Fibroblast of skin of right biceps (primary cell): ENCODE measurements at places on chromosomes 4 and X.
A peak's percentile ranks its signal among the peaks of the same experiment; 100 is the strongest.

DNA sequence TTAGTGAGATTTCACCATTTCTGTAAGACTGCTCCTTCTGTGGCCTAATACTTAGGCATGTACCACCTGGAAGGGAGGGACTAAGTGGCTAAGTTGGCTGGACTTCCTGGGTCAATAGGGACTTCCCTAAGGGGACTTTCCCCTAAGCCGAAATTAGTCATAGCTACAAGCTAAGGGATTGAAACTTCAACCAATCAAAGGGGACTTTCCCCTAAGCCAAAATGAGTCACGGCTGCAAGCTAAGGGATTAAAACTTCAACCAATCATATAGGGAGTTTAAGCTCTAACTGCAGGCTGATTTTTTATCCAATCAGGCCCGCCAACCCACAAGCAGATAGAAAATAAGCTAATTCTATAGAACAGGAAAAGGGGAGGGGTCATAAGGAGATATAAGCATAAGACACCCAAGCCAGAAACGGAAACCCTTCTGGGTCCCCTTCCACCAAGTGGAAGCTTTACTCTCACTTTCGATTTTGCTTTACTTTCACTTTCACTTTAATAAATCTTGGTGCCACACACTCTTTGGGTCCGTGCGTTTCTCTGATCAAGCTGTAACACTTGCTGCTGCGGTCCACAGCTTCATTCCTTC is 382.8 kb downstream of the KLHL4 start:
- no peak for DNase-seq

DNA sequence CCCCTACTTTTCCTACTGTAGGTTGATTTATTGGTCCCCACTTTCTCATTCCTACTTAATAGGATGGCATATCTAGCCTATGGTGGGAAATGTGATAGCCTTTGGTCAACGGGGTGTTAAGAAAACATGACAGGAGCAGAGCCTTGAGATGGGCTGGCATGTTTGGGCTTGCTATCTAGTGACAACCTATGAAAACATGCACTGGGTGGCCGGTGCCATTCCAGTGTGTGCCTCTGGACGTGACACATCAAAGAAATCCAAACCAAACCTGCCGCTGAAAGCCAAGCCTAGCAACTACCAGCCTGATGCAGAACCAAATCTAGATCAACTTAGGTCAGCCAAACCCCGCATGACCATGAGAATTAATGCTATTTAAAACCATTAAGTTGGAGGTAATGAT is 317.6 kb downstream of the DMD start:
- DNase-seq, result no peak

- peak; percentile 15 for DNase-seq
Measured at GRCh38 chr4:101284546-101284945, 62.8 kb downstream of the PPP3CA start.

DNA sequence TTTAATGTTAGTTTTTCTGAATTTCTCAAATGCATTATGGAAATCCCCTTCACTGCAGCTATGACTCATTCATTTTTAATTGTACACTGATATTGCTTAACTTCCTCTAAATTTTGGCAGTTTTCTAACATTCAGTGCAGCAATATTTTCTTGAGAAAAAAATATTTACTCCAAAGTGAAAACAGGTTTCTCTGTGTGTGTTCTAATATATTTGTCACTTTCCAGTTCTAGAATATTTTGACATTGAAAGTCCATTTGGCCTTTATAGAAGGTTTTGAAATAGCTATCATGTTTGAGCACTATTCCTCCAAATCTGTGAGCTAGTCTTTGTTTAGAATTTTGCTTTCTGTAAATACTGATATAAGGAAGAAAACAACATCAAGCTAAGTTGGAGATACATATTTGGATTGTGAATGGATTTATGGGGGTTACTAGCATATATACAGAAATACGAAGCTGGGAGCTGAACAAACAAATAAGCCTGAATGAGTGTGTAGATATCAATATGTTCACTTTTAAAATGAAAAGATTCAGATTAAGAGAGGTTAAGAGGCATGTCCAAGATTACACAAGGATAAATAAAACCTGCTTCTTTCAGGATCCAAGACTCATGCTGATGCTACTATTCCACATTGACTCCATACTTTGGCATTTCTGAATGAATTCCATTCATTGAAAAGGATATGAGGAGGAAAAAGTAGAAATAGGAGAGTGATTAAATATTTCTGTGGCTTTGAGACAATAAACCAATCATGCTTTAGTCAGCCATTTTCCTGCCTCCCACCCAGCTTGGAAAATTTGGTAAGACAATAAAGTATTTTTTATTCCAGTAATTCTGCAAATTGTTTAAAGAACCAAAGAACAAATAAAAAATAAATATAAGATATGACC is 57.3 kb upstream of the SLIT2 start:
- peak; percentile 94 for DNase-seq

DNA sequence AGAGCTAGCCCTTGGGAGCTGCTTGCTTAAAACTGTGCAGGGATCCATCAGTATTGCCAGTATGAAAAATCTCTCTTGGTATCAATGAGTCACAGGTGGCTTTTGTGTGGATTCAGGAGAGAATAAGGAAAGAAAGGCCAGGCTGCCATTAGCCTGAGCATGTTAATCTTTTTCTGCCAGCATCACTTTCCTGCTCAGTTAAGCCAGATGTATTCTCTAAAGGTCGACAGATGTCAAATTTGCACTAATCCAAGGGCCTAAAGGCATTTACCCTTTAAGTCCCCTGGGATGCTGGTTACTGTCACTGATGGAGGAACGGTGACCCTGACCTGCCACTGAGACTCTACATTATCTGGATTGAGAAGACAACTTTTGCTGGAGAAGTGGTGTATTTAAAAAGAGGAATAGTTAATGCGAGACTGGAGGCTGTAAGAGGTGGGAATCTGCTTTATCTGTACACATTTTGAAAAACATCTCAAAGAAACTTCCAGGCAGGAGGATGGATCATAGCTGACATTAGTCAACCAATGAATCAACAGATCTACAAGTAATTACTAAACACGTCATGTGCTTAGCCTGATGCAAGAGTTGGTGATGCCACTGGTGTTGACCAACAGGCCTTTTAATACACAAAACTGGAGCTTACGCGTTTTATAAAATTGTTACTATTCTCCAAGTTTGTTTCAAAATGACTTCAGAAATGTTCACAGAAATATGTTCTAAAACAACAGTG is 241.4 kb upstream of the ANXA3 start:
- peak; percentile 20 for DNase-seq

DNA sequence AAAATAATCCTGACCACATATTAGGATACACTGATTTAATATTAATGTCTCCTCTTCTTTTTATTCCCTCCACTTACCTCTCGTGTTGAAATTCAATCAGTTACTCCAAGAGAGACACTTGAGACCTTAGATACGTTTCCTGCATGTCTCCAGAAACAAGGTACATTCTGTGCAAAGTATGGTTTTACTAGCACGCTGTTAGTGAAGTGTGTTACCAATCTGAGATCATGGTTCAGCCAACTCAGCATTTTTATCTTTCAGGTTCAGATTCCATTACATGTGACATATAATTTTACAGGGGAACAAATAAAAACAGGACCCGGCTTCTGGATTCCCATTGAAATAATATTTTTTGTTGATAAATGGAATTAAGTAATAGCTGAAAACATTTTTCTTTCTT is 32.2 kb downstream of the PDLIM5 start:
- no peak for DNase-seq

GRCh38 chr4:3442460-3442958 is 741 bp downstream of the HGFAC start:
- DNase-seq, result no peak

DNA sequence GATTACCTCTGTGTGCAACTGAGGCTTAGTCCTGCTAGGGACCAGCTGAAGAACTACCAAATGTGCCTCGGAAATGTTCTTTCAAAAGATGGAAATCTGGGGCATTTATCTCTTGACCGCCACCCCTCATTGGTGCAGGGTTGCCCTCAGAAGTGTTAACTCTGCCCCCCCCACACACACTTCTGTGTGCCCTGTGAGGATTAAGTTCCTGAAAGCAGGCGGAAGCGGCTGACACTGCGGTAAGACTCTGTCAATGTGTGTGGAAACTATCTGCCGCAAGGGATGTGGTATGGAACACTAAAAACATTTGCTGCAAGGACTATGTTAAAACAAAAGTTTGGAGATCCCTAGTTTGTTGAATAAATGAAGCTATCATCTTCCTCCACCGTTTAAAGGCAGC is 106.9 kb upstream of the NDP start:
- no peak for DNase-seq

DNA sequence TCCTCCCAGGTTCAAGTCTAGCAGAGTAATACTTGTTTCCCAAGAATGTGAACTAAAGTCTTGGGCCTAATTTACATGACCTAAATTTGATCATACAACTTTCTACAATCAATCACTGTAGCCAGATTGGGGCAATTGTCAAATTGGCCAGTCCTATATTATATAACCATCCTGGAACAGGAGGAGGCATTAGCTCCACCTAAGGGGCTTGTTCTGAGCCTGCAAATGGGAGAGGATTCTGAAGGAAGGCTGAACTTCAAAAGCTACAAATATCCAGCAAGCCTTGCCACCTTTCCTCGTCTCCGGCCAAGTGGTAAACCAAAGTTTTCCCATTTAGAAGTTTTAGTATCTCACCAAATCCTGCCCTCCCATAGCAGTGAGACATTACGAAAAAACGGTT is 1289.6 kb upstream of the TENM3 start:
- DNase-seq, result no peak

DNA sequence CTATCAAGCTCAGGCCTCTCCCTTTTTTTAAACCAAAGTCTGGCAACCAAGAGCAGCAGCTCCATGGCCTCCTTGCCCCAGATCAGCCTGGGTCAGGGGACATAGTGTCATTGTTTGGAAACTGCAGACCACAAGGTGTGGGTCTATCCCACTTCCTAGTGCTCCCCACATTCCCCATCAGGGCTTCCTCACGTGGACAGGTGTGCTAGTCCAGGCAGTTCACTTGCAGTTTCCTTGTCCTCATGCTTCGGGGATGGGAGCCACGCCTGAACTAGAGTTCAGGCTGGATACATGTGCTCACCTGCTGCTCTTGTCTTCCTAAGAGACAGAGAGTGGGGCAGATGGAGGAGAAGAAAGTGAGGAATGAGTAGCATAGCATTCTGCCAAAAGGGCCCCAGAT is 21.5 kb downstream of the SLC34A2 start:
- DNase-seq, result no peak

DNA sequence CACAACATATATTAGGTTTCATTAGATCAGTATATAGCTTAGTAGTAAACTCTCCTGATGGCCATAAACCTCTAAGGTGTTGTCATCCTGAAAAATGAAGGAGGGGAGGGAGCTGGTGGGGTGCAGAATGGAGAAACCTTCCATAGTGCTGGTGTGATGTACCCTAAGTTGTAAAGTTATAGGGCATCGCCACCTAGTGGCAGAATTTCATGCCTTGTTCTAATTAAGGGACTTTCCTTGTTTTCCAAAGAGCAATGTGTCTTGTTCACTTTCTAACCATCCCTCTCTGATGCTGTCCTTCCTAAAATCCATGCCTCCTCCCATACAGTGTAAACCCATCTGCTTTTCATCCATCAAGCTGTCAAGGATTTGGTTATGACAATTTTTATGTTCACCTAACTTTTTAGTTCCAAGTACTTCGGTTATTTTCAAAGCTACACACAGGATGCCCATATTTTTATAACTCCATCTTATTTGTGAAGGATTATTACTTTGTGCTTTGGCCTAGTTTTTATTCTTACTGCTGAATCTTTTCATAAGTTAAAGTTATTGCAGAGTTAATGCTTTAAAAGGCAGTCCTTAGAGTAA is 4.5 kb downstream of the NBDY start:
- peak; percentile 52 for DNase-seq

GRCh38 chr4:1337376-1337831 is 9.6 kb upstream of the UVSSA start:
- DNase-seq, result peak; percentile 60

DNA sequence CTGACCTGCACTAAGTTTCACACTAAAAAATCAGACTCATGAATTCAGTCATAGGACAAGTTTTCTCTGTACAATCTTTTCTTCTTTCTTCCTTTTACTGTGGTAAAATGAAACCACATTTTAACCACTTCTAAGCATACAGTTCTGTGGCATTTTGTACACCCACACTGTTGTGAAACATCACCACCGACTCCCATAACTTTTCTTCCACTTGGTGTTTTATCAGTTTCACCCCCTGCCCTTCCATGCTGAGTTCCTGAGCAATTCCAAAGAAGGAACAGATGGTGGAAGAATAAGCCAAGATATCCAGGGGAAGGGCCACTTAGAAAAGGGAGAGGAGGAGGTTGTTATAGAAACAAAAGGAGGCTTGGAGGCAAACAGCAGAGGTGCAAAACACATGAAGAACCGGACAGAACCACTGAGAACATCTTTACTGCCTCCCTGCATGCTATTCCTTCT is 22.6 kb downstream of the SLC25A4 start:
- peak; percentile 57 for DNase-seq

- DNase-seq, result peak; percentile 11
Measured at GRCh38 chr4:109359040-109359646, 56.7 kb upstream of the COL25A1 start.

DNA sequence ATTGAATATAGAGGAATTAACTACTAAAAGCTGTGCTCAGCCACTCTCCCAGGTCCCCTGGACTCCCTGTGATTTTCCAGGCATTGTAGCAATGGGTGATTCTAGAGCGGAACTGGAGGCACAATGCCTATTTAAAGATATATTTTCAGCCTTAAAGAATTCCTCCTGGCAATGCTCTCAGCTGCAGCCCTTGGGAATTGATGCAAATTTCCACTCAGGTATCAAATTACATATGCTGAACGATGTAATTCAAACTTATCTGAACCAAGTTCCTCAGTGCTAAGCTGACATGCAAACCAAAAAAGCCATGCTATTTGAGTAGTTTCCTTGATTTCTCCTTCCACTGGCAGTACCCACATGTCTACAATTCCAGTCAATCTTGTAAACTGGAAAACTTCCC is 86.3 kb upstream of the GABRA3 start:
- peak; percentile 0 for DNase-seq

DNA sequence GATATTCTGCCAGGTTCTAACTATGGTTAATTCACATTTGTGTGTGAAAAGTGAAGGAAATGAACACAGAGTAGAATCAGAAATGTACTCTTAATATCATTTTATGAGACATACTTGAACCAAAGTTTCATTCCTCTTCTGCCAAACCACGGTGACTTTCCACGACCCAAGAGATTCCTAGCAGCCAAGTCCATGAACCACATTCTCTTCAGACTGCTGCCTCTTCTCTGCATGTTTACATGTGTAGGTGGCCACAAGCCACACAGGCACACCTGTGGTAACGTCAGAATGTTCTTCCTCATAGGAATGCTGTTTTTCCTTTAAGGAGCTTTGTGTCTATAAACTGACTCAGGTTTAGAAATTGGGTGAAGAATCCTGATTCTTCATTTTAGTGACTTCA is 1411.2 kb downstream of the RAPGEF2 start:
- DNase-seq, result peak; percentile 11

GRCh38 chrX:476724-477075 is 90.0 kb upstream of the PPP2R3B start:
- no peak for DNase-seq
